LoVo (cell line): ENCODE measurements at places on chromosomes 5 and 9.

DNA sequence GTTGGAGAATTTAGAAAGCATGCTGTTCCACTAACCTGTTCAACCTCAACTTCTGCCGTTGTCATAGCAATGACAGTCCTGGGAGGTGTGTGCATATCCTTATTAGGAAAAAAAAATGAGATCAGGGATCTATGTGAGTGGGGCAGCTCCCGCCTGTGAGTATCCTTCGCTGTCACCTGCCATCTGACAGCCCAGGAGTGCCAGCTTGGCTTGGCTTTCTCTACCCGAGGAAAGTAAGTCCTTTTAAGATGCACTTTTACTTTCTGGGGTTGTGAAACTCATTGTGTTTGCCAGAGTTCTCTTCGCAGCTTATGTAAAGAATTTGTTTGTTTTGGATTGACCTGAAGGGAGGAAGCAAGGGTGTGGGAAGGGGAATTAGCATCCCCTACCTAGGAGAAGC lies 21.8 kb downstream of the PCDHAC2 start:
- DNase-seq: no peak

DNA sequence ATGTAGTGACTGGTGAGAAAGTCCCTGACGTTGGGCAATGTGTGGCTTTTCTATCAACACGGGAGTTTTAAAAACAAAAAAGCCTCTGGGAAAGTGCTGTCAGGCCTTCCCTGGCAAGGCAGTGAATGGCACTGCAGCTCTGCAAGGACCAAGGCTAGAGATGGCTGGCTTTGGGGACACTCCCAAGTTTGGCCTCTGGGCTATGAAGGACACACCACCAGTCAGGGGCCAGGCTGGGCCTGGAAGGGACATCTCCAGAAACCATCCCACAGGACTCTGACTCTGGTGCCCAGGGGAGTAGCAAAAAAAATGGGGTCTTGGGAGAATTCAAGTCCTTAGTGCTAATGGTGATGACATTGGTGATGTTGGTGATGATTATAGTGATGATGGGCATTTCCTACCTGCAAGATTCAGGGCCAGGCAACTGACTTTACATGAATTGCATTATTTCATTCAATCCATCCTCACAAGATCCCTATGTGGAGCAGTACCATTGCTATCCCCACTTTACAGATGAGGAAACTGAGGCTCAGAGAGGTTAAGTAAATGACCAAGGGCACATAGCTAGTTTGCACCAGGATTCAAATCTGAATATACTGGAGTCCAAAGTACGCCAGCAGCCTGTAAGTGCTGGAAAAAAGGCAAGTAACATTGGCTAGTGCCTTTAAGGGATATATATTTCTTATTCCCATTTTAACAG lies 2.6 kb upstream of the PPARGC1B start:
- no peak for DNase-seq

GRCh38 chr9:124271660-124272059 lies 13.9 kb downstream of the NEK6 start:
- no peak for DNase-seq

- no peak for DNase-seq
Observed at GRCh38 chr5:77360381-77360780, 131.7 kb downstream of the WDR41 start.

GRCh38 chr5:157197086-157197485 lies 16.4 kb downstream of the ITK start:
- no peak for DNase-seq

GRCh38 chr5:36661456-36662220 lies 55.2 kb downstream of the SLC1A3 start:
- DNase-seq: no peak

DNA sequence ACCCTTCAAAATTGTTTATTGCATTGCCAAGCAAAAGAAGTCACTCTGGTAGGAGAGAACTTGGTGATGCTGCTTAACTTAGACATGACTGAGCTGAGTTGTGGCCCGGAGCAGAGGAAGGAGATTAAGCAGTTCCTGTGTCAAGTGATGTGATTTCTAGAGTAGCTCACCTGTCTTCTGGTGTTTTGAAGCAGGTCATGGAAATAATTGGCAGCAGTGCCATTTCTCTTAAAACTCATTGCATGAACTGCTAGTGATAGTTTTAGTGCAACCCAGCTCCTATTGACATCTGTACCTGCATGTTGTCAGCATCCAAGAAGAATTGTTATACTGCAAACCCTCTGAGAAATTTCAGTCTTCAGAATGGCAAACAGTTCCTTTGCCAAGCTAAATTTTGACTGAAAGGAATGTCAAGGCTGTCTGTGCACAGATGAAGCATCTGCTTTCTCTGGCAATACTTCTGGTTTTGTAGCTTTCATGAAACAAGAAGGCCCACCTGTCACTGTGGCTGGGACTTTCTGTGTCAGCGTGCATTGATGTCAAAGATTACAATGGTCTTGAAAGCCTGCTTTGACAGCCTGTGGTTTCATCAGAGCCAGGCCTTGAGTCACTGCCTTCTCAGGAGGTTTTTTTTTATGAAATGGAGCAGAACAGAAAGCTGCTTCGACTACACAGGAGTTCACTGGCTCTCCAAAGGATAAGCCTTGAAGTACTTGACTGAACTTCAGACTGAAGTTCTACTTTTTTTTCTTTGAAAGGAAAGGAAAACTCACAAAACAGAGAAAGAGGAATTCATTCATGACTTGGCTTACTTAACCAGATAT lies 90.6 kb downstream of the RALGPS1 start:
- no peak for DNase-seq

GRCh38 chr5:146339715-146340259 lies 1.1 kb downstream of the POU4F3 start:
- no peak for DNase-seq

GRCh38 chr5:168946363-168946762 lies 354.6 kb downstream of the SLIT3 start:
- DNase-seq: no peak

DNA sequence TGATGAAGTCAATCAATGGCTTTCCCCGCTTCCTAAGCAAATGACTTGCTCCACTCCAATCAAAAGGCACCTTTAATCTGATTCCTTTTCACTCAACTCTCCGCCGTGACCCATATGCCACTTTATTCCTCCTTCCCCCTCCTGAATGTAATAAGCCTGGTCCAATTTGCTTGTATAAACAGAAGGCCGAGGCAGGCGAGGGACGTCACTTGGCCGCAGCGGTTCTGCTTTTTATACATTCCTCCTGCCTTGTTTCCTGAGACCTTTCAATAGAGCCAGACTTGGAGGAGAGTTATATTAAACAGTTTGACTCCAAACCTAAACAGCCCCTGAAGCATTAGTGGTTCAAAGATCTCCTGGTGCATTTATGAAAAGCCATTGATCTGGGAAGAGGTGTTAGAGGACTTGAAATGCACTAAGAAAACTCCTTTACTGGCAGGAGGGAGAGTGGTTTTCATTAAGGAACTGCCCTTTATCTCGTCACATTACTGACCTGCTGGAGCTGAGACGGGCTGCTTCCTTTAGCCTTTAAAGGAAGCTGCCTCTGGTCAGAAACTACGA lies 273.4 kb downstream of the SLIT3 start:
- DNase-seq: no peak

DNA sequence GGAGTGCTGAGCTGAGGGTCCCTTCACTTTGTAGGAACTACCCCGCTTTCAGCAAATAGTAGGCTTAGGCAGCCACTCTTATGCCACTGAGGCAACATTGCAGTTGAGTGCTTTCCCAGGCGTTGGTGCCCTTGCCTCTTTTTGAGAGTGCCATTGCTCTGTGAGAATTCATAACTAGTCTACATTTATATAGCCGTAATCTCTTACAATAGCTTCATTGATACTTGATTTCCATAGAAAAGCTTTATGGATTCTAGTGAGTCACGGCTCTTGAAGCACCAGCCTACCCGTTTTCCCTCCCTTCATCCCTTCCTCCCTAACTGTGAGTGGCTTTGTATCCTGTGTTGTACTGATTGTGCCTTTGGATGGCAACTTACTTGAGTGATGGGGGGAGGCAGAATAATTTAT lies 283.9 kb downstream of the AOPEP start:
- no peak for DNase-seq

DNA sequence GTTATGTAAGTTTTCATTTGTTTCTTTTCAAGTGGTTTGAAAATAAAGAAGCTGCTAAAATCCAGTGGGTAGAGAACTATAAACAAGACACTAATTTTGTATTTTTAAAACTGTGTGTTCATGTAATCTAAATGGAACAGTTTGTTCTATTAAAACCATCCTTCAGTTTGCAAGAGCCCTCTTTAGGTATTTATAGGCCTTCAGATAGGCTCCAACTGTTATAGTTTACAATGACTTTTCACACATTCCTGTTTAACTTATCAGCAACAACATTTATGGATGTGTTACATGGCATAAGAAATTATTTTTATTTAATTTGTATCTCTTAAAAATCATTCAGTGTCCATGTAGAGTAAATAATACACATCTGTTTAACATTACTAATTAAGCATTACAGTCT lies 126.7 kb upstream of the SLCO6A1 start:
- DNase-seq: no peak

GRCh38 chr9:98523231-98523901 lies 185.4 kb downstream of the GABBR2 start:
- no peak for DNase-seq

GRCh38 chr5:142743592-142744441 lies 26.4 kb upstream of the ARHGAP26 start:
- DNase-seq: no peak

DNA sequence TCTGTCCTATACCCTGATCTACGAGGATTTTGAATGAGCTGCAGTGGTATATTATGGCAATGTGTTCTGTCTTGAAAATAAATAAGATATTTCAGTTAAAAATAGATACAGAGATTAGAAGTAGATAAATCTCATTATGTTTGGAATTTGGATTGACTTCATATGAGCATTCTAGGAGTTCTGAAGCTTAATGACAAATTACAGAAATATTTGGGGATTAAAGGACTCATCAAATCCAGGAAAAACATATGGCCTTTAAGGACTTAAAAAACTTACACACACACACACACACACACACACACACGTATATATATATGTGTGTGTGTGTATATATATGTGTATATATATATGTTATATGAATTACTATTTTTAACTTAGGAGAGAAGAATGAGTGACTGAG lies 446.9 kb upstream of the CD180 start:
- DNase-seq: no peak

GRCh38 chr5:4929092-4929655 lies 211.0 kb upstream of the ADAMTS16 start:
- DNase-seq: no peak

DNA sequence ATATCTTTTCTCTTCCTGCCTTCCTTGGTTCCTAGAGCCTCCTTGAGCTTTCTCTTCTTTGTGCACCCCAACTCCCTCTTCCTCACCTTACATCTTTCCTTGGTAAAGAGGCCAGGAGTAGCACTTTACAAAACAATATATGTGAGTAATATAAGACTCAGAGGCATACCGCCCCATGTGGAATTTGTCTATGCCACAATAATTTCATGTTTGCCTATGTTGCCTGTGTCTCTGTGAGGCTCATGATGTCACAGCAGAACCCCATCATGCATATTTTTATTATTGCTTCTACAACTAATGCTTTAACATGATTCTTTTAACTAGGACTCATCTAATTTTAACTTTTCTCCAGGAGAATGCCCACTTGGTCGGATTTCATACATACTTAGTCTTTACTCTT lies 15.0 kb upstream of the LVRN start:
- no peak for DNase-seq

GRCh38 chr5:141533897-141534296 lies 45.0 kb downstream of the PCDHGC5 start:
- DNase-seq: no peak

GRCh38 chr5:116536316-116537083 lies 38.1 kb downstream of the SEMA6A start:
- no peak for DNase-seq

- DNase-seq: no peak
Observed at GRCh38 chr5:142797420-142797819, 27.2 kb downstream of the ARHGAP26 start.

- peak; percentile 10 for DNase-seq
Observed at GRCh38 chr9:110835404-110835803, 166.8 kb downstream of the MUSK start.

DNA sequence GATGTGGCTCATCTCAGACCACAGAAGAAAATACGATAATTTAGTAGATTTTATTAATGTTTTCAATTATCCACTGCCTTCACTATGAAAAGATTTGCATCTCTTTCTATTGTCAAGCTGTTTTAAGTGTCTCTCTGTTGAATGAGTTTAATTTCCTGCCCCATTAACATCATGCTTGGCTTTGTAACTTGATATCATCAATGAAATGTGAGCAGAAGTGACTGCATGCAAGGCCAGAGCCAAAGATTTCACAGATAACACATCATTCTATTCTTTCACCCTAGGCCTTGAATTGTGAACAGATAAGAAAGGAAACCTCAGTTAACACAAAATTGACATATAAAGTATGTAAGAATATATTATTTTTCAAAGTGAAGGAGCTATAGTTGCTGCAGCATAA lies 986.4 kb upstream of the CDH18 start:
- DNase-seq: no peak

DNA sequence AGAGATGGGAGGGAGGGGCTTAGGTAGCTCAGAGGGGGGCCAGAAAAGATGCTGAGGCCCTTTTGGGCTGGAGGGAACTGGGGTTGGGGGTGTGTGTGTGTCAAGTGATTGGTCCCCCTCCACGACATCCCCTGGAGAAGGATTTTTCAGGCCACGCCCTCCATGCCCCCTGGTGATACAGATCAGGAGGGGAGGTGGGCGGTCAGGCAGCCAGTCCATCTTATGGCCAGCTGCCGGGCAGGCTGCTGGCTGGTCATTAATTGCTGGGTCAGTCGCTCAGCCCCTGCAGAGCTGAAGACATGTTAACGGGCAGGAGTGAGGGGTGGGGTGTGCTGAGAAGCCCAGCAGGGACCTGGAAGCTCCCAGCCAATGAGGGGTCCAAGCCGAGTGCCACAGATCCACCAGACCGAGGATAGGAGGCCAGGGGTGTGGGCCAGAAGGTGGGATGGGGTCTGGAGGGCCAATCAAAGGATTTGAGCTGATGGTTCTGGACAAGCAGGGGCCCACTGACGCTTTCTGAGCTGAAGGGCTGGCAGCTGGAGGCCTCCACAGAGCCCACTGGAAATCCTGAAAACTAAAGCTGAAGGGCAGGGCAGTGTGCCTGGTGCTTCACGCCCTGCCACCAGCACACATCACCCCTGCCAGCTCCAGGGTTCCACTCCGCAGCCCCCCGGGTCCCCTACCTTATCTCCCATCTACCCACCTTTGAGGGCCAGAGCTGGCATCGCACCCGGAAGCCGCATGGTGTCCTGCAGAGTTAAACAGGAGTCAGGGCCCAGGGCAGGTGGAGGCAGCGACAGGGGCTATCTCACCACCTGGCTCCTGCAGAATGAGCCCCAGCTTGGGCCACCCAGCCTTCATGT lies 19.1 kb downstream of the PDGFRB start:
- DNase-seq: no peak

GRCh38 chr5:95181644-95182043 lies 103.2 kb downstream of the MCTP1 start:
- DNase-seq: no peak

- no peak for DNase-seq
Observed at GRCh38 chr5:10266137-10266536, 16.1 kb downstream of the CCT5 start.

- peak; percentile 62 for DNase-seq
Observed at GRCh38 chr5:91499943-91500531, 116.9 kb upstream of the ARRDC3 start.
